ENCODE measurements at places on chromosomes 1 and 21.
A peak's percentile ranks its signal among the peaks of the same experiment; 100 is the strongest.

DNA sequence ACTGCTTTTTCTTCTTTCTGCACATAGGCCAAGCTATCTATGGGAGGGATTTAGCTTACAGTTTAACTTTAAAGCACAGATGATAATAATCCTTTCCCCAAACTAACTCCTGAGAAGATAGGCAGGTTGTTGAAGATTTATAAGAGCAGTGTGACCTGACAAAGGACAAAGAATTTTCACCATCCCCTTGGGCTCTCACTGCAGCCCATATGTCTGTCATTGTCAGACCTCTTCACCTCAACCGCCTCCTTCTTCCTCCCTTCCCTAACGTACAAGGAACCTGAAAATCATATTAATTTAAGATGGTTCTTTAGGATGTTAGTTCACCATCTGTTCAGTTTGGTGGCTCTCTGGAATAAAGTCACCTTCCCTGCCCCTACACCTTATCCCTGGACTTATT, 5.0 kb downstream of the RNU1-2 start:
- no peak for DNase-seq

- DNase-seq, result no peak
Measured at GRCh38 chr1:89834083-89834704, 13.4 kb downstream of the LRRC8D start.

DNA sequence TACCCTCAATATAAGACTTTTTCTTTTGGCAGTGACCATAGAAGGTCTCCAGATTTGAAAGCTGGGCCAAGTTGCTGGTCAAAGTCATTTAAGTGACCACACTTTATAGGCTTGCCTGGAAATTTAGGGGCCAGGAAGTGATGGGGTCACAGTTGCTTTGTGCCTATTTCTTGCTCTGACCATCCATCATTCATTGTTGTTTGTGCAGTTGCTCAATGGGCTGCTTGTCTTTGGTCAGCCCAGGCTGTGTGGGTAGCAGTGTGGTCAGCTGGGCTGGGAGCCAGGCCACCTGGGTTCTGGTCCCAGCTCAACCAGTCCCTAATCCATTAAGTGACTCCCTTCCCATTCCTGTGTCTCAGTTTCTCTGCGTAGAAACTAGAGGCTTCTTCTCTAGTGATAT, 2.1 kb upstream of the OTUD7B start:
- DNase-seq, result no peak

DNA sequence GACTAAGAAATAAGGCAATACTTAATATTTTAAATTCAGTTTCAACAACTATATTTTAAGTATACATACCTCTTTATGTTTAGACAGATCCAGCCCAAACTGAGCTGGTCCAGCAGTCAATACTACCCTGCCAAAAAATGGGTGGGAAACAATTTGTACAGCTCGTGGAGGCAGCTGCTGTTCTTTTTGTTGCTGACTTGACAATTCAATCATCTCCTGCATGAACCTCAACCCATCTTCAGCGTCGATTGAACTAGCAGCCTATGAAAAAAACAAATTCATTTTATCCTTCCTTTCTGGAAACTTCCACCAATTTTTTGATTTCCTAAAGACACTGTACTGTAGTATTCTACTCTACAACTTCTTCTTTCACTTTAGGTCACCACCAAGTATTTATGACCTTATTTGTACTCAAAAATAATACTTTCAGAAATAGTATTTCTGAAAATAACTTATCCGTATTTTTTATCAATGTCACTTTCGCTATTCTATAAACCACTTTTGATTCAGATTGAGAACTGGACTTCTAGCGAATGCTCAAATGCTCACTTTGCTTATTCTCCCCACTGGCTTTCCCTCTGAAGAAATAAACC, 46.5 kb downstream of the EDEM3 start:
- DNase-seq, result no peak

DNA sequence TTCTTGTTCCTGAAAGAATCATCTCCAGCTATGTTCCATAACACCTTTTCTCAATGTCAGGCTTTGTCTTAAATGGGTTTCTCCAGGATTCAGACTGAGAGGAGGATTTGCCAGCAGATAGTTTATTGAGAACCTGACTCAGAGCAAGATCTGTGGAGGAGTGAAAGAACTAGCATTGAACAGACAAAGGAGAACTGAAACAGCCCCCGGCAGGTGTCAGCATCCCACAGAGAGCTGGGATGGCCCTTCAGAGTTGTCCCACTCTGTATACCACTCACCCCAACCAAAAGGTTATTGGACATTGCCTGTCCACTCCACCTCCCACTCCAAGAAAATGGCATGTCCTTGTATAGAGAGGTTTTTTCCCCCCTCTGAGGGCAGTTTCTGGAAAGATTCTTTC, 270.7 kb downstream of the PAPPA2 start:
- DNase-seq, result no peak

DNA sequence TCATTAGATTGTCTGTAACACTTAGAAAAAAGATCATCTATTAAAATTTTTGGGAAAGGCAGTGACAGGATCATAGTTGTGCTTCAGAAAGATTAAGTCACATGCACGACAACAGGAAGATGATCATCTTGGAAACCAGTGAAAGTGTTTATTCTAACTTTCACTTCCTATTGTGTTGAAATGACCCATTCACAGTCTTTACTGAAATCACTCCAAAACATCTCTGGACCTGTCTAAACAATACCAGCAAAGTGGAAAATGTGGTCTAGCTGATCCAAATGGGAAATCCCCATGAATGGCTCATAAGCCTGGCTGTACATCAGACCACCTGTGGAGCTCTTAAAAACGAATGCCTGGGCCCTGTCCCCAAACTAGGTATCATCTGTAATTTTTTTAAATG, 111.1 kb upstream of the ETV3 start:
- DNase-seq, result no peak

GRCh38 chr1:154753426-154753825, 116.7 kb downstream of the KCNN3 start:
- DNase-seq, result no peak

DNA sequence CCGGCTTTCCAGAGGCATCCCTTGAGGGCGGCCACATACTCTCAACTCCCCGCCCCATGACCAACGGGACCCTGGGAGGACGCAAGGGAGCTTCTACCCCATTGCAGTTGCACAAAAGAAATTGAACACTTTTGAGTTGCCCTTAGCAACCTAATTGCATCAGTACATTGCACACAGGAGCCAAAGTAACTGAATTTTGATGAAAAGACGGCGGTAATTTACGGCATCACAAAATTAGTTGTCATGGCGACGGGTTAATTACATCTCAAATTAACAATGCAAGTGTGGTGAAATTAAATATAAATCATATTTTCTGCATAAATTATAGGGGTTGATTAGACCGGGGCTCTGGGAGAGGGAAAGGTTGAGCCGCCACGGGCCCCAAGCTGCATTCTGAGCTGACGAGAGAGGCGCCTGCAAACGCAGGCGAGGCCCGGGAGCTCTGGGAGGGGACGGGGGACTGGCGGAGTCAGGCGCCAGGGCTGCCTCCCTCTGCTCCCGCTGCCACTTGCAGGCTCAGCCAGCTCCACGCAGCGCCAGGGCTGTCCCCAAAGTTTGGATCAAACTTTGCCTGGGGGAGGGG, 61.4 kb downstream of the CASZ1 start:
- DNase-seq, result no peak

- DNase-seq, result no peak
Measured at GRCh38 chr1:177969109-177969508, 749 bp downstream of the SEC16B start.

- DNase-seq, result no peak
Measured at GRCh38 chr1:17763995-17764394, 8.9 kb downstream of the ACTL8 start.

DNA sequence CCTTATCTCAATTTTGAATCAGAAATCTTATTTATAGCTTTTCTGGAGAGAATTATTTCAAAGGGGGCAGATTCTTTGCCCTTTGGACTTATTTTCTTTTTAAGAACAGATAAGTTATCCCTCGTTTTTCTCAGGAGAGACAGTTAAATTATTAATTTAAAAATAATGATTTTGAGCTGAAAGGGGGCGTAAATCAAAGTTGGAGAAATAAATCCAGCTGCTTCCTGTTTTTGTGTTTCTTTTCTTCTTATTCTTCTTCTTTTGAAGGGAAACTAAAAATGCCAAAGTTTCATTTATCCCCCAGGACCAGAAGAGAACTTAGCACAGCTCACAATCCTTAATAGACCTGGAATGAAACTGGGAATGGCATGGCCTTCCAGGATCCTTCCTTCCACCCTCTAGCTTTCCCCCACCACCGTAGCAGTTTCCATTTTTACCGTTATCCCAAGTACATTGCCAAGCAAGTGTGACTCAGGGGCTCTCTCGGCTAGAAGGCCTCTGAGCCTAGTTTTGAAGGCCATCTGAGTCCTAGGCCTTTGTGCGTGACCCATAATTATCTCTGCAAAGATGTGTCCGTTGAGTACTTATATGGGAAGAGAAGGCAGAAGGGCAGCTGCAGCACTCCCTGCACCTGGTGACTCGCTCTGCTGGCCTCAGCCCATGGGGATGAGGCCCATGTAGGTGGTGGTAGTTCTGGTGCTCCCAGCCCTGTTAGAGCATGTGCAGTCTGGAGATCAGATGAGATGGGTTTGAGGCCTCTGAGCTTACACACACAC, 181.7 kb downstream of the ROR1 start:
- no peak for DNase-seq

GRCh38 chr1:193418745-193419058, 232.3 kb upstream of the B3GALT2 start:
- DNase-seq, result no peak

GRCh38 chr1:23174426-23175110, 5.9 kb upstream of the LUZP1 start:
- DNase-seq, result no peak

- no peak for DNase-seq
Measured at GRCh38 chr1:204448344-204448964, 36.8 kb upstream of the PPP1R15B start.

- DNase-seq, result no peak
Measured at GRCh38 chr1:224258351-224258750, 71.6 kb downstream of the NVL start.

DNA sequence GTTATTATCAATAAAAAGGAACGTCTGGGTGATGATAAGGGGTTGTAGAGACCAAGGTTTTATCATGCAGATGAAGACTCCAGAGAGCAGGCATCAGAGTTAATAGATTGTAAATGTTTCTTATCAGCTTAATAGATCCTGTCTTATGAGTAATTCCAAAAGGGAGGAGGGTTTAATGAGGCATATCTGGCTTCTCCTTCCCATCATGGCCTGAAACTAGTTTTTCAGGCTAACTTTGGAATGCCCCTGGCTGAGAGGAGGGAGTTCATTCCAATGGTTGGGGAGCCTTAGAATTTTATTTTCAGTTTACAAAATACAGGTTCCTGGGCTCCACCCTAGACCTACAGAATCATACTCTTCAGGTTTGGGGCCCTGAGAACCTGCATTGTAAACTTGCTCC, 13.5 kb downstream of the PLA2G2D start:
- DNase-seq, result no peak

- no peak for DNase-seq
Measured at GRCh38 chr21:45617021-45617921, 26.3 kb upstream of the PCBP3 start.

- peak; percentile 69 for DNase-seq
Measured at GRCh38 chr1:37471345-37472231, 2.8 kb upstream of the ZC3H12A start.

GRCh38 chr1:226938903-226939437, 1.1 kb upstream of the COQ8A start:
- no peak for DNase-seq

DNA sequence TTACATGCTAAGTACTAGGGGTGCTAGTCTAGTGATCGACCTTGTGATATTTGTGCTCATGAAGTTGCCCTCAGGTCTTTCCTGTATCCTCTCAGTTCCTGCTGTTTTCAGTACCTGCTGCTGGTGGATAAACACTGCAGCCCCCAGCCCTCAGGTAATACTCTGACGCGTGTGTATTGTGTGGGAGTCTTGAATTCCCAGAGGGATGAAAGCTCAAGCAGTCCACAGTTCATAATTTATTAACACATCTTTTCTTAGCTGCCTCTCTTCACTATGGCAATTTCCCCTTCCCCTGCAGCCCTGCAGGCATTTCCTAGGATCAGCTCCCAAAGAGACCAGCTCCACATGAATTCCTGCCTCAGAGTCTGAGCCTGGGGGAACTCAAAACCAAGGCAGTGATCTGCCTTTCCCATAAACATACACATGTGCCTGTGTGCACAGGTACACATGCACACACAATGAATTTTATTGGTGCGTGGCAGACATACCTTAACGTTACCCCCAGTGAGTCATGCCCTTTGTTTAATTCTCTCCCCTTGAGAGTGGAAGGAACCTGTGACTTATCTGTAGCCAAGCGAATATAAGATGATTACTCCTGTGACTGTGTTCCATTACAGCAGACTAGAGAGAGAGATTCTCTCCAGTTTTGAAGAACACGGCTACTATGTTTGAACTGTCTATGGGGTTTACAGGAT, 14.1 kb upstream of the HMGCS2 start:
- no peak for DNase-seq

- DNase-seq, result no peak
Measured at GRCh38 chr1:115647919-115648650, 6.3 kb downstream of the VANGL1 start.

DNA sequence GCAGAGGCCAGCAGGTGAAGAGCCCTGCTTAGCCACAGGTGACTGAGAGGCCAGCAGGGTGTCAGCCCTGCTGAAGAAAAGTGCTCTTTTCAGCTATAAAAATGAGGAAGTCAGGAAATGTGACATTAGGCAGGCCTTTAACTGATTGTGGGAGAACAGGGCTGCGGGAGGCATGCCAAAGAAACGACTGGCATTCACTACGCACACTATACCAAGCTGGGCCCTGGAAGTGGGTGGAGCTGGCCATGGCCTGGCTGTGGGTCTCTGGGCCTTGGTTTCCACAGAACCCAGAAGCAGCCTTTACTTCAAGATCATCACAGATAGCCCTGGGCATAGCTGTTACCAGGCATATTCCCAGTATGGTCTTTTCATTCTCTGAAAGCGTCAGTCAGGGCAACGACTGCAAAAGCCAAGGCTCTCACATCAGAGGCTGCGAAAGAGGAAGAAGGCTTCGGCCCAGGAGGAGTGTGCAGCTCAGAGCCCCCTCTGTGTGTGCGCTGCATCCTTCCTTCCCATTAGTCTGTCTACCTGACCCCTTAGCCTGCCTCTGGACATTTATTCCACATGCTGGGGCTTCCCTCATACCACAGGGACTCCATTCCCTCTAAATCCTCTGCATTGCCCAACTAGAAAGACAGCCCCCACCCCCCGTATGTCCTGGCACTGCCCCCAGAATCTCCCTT, 14.3 kb downstream of the SLC2A1 start:
- DNase-seq, result no peak

GRCh38 chr1:94025383-94026340, 95.3 kb downstream of the ABCA4 start:
- peak; percentile 54 for DNase-seq

- no peak for DNase-seq
Measured at GRCh38 chr1:25049190-25049589, 119.1 kb upstream of the RUNX3 start.
